ENCODE measurements at places on chromosomes 6 and 20. TPM values are rescaled to one million over a fixed set of nuclear protein-coding genes. Genes with fewer than 3 reads are reported as not detected.

Gene ZNF334
- 26.8 TPM for total RNA-seq

Gene KIF13A
- 28.7 TPM for total RNA-seq

Gene ZNF311
- 5.0 TPM for total RNA-seq

Gene C6orf52
- total RNA-seq: 14.3 TPM

Gene SLC52A3
- 247 TPM for total RNA-seq

Gene GNRH2
- not detected for total RNA-seq

GRCh38 chr6:122063761-122064160, 335.7 kb upstream of the HSF2 start:
- no peak for DNase-seq

GRCh38 chr20:49408509-49409104, 73.9 kb downstream of the KCNB1 start:
- DNase-seq: no peak

- no peak for DNase-seq
These were observed 391.8 kb upstream of the MMS22L start for GRCh38 chr6:97674802-97675201.

GRCh38 chr6:108904741-108905140, 56.5 kb downstream of the ARMC2 start:
- DNase-seq: no peak

GRCh38 chr20:3696745-3697587, 15.2 kb upstream of the ADAM33 start:
- DNase-seq: no peak

DNA sequence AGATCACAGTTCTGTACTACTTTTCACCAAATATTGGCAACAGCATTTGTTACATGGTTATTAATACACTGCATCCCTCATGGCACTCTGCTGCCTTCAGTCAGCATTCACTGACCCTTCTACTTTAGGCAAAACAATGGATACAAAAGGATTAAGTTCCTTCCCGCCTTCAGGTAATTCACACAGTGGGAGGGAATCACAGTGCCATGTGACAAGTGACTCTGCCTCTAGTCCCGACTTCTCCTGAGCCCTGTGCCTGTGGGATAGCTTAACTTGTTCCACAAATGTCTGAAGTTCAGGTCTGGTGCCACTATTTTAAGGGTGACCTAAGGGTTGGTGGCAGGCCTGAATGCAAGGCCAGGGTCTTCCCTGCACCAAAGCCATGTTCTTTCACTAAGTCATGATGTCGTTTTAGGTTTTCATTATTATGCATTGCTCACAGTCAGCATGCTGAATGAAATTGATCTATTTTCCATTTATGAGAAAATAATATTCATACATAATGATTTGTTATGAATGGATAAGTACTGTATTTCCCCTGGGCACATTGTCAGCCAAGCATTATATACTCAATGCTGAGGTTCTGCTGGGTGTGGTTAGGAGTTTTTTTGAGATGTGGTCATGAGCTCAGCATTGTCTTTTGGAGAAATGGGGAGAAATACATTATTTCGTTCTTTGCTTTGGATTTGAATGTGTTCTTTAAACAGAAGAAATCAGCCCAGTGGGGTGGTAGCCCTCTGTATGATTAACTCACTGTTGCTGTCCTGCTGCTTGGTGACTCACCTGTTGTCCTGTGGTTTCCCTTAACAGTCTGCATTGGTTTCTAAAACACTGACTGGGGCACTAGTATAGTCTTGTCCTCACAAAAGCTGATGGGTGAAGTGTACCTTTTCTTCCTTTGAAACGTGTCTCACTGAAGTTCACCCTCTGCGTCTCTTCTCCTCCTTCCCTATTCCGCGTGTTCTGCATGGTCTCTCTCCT, 66.4 kb downstream of the AFDN start:
- no peak for DNase-seq

DNA sequence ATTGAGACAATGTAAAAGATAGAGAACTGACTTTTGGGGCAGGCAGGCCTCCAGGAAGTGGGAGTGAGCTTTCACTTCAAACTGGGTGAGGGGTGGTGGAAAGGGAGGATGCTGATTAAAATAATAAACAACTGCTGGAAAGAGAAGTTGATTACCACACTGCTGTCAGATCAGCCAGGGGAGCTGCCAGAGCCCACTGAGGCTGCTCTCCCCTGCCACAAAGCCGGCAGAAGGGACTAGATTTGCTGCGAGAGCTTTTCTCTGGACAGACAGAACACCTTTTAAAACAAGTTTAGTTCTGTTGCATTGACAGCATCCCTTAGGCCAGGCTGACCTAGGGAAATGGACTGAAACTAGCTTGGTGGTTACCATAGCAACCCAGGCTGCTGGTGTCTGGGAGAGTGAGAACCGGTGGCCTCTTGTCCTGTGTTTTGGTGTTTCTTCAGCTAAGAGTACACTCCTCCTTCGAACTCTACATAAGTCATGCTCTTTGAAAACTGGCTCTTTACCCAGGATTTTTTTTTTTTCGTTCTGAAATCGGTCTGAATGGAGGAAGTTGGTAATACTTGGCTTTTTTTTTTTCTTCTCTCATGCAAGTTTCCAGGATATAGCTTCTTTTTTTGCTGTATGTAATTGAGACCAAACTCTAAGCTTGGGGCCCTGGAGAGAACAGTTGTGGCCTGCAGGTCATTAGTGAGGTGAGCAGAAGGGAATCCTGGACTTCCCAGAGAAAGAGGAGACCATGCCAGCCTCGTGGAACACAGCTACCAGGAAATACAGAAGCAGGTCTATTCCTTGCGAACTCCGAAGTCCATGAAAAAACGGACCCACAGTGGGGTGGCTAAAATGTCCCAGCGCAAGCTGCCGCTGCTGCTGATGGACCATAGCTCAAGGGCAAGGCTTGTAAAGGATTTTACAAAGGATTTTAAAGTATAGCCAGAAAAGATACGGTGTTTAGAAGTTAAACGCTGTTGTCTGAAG, 374.4 kb downstream of the UTRN start:
- DNase-seq: peak; percentile 65

DNA sequence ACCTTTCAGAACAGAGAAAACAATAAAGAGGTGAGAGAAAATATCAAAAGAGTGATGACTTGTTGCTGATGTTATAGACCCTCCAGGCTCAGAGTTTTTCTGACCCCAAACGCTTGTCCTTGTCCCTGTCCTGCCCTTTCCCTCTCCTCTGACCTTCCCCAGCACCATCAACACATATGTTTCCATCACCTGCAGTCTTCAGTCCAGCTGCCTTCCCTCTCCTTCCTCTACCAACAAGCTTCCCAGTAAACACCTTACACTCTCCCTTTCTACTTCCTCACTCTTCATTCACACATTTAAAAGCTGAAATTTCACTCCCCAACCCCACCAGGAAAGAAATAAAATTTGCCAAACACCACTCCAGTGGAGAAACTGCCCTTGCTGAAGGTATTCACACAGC, 25.4 kb upstream of the AFDN start:
- DNase-seq: no peak

Measured in testis (tissue), 5 donors.